Activated T-cell treated with anti-CD3 and anti-CD28 coated beads for 48 hours (primary cell): ENCODE measurements at places on chromosomes 16 and 17.

DNA sequence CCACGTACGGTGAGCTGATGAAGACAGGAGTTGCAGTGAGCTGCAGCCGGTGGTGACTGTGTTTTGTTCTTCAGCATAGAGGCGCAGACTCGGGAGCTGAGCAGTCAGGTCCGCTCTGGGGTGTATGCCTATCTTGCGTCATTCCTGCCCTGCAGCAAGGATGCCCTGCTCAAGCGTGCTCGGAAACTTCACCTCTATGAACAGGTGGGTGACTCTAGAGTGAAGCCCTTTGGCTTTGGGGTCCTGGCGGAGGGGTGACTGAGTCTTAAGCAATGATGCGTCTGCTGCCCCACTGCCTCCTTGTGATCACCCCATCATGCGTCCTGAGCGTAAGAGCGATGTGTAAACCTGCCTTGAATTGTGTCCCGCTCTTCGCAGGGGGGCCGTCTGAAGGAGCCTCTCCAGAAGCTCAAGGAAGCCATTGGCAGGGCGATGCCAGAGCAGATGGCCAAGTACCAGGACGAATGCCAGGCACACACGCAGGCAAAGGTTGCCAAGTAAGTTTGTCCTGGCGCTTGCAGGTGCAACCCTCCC, 22.9 kb downstream of the UBN1 start:
- DNase-seq = no peak

DNA sequence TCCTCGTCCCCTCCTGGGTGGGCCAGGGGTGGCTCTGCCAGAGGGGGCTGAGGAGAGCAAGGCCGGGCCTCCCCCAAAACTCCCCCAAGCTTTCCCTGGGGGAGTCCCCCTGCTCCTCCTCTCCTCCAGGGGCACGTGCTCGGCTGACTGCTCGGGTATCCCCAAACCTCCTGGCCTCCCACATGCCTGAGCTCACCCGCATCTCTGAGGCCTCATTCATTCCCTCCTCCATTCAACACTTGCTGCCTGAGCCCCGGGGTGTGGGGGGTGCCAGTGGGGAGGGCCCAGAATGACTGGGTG, 83.1 kb downstream of the RTN4RL1 start:
- DNase-seq = no peak

- no peak for DNase-seq
These were observed 14.1 kb downstream of the MAP3K14 start for GRCh38 chr17:45302649-45303173.

DNA sequence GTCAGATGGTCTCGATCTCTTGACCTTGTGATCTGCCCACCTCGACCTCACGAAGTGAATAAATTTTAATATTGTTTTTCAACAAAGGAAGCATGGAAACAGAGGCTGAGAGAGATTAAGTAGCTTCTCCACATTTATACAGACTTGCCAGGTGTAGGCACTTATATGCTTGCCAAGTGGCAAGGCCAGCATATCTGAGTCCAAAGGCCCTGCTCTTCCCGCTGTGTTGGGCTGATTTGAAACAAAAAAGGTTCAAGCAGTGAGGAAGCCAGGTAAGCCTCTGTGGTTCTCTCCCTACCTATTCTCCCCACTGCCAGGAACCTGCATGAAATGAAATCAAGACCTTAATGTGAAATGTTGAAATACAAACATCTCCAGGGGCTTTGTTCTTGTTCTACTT, 7.5 kb upstream of the SLC6A4 start:
- DNase-seq = no peak

- no peak for DNase-seq
These were observed 4.4 kb downstream of the EPN3 start for GRCh38 chr17:50536683-50537646.

DNA sequence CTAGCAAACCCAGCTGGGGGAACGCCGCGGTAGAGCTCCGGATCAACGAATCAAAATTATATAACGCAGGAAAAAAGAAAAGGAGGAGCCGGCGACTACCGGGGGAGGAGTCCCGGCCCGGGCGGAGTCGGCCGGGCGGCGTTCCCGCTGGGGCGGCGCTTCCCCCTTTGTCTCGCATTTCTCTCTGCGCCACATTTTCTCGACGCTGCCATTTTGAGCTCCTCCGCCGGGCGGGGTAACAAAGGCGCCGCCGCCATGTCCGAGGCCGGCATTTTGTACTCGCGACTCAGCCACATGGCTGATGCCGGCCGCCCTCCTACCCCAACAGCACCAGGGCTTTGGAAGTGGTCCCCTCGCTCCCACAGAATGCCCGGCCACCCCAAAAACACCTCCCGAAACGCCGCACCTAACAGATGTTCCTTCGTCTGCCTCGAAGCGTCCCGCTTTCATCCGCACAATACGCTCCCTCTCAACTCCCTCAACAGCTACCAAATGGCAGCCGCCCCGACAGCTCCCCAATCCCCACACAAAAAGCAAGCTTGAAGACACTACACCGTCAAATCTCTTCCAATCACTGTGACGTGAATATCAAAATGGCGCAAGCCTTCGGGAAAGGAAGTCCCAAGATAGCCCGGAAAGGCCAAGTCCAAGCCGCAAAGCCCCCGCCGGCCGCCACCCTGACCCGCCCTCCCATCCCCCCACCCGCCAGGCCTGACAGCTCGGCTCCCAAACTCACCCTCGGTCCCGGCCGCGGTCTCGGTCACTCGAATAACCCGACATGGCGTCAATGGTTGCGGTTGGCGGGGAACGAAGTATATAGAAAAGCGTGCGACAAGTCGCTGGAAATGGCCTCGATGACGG, 519 bp downstream of the DDX5 start:
- peak; percentile 76 for DNase-seq

- no peak for DNase-seq
These were observed 736.5 kb downstream of the KCNJ2 start for GRCh38 chr17:70905796-70906195.

DNA sequence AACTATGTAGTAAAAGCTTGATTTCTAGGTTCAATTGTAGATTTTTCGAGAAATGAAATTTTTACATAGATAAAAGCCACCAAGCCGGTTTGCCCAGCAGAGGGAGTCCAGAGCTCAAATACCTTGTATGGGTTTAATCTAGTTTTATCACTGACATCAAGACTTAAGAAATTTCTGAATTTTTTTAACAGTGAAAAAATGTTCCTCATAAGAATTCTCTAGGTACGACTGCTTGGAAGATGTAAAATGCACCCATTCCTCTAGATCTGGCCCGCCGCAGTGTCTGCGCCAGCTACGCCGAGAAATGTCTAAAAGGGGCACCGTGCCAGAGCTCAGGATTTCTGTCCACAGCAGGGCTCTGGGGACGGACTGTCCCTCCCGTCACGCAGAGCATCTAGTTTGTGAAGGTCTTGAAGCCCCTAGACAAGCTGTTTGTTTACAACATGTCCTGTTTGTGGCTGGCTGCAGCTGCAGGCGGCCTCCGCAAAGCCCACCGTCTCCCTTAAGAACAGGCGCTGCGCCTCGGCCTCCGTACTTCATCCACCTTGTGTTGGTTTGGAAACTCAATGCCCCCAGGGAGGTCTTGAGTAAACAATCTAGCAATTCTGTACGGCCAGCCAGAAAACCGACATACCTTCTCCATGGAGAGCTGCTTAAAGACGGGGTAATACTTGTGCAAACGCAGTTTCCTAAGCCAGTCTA, 24.8 kb downstream of the MAP1LC3B start:
- no peak for DNase-seq

DNA sequence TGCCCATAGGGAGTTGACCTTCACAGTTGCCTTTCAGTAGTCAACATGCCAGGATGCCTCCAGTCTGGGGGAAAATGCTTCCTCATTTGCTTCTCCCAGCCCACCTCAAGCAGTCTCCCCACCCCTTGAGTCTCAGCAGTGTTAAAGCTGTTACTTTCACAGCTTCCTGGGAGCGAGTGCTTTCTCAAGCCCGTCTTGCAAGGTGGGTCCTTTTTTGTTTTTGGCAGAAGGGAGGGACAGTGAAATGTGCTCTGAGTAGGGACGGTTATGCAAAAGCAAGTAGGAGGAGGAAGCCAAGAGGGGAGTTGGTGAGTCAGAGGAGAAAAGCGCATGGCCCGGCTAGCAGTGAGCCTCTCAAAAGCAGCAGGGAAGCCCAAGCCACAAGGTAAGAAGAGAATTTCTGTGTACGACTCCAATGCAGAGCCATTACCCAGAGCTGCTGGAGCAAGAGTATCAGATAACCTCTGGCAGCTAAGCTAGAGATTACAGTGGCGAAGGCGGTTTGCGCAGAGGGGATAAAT, at the start of gene CHST4:
Gene CHST4, plus strand, starts transcription at position 316 of the 521 bp plus-strand sequence. CDS start 10,252 bp downstream, outside the sequence.
- DNase-seq = no peak
